ENCODE measurements at places on chromosomes 2 and 18.

DNA sequence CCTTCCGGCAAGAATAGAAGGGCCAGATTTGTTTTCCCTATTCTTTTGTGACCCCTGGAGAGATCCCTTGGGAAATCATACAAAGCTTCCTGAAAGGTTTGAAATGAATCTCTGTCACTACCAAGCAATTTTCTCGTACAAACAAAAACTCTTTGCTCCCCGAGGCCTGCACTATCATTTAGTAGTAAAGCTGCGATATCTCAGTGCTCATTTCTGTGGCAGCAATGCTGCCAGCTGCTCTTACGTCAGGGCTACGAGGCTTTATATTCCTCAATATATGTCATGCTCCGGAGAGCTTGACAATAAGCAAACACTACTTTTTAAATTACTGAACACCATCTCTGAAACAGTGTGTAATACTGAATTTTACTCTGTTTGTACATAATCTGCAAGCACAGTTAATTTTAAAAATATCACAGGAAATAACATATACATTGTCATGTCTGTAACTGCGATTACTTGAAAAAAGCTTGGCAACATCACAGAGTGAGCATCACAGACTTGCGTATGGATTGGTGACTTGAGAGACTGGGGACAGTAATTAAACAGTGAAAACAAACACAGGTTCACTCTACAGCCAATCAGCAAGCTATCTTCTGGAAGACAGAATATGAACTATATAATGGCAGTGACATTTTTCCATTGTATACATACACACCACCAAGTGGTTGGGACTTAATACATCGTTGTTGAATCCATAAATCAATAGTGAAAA, 403.3 kb upstream of the NETO1 start:
- DNase-seq = no peak

GRCh38 chr18:12246849-12247808, 7.0 kb upstream of the CIDEA start:
- no peak for DNase-seq

DNA sequence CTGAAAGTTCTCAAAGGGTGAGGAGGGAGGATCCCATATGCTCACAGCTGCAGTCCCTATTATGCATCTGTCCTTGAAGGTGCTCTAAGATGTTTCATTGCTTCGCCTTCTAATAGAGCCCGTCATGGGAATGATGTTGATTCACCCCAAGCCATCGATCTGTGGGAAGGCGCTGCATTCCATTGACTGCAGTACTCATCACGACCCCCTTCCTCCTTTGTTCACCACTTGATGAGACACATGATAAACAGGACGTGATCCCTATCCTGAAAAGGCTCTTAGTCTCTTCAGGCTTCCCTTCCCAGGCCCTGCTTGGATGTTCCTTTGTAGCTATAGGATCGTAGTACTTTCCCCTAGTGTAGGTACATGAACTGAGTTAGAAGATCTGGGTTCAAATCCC, 181.8 kb downstream of the AGPS start:
- no peak for DNase-seq

GRCh38 chr2:224973112-224974016, 68.9 kb downstream of the DOCK10 start:
- DNase-seq = no peak

GRCh38 chr2:128237081-128237534, 81.6 kb downstream of the HS6ST1 start:
- no peak for DNase-seq

DNA sequence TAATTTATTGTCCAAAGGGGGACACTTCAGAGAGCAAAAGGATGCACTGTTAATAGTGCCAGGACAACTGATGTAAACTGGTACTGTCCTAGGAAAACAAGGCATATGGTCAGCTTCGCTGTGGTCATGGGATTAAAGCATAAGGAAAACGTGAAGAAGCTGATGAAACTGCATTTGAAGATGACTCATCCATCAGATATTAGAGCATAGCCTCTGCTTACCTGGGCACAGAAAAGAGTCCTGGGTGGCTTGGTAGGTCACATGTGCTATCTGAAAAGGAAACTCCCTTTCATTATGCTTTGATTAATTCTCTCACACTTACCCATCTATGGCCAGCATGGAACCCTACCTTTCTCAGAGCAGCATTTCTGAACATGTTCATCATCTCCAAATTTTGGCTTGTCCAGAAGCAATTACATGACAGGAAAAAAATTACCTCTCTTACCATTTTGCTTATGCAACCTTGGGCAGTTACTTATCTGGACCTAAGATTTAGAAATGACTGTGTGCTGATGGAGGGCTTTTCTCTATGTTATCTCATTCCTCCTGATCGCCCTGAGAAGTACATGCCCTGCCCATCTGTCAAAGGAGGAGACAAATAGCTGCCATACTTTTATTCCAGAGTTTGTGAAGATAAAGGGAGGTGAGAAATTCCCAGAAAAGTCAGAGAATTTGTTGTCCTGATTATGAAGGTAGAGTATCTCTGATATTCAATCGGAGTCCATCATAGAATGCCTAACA, 275.3 kb upstream of the SLC14A2 start:
- no peak for DNase-seq

GRCh38 chr2:18487106-18487913, 73.1 kb downstream of the RDH14 start:
- no peak for DNase-seq

DNA sequence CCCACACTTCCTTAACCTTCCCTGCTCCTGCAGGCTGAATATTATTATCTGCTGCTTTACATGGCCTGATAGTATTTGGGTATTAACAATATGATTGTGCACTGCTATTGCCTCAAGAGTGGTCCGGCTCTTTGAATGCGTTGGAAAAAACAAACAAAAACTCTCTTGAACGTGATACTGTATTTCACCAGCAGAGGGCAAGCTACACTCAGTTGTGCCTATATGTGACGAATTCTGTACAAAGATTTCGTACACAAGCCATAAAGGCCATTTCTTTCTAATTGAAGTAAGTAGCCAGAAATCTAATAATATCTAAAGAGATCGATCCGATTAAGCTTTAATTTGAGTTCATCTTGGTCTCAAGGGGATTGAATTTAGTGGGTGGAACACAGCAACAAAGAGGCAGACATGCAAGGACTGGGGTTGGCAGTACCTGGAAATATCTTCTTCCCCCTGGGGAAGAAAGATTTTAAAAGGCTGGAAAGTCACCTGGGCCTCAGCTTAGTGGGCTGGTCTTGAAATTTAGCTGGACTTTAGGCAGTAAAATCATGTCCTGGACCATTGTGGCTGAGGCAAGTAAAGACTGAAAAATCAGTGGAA, 49.3 kb upstream of the RAB6D start:
- DNase-seq = peak; percentile 69

DNA sequence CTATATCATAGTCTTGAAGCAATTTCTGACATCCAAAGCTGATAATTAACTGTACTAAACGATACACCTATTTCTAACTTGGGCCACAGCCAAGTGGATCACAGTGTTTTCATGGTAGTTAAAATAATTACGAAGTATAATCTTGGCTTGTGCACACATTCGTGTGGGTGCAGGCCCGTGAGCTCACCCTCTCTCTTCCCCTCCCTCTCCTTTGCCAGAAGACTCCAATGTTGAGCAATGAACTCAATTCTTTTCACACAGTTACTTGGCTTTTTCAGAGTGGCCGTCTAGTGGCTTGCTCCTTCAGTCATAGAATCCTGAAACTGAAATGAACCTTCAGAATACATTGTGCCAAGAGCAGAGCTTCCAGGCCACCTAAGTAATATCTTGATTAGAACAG, 178.7 kb downstream of the NCKAP5 start:
- no peak for DNase-seq

DNA sequence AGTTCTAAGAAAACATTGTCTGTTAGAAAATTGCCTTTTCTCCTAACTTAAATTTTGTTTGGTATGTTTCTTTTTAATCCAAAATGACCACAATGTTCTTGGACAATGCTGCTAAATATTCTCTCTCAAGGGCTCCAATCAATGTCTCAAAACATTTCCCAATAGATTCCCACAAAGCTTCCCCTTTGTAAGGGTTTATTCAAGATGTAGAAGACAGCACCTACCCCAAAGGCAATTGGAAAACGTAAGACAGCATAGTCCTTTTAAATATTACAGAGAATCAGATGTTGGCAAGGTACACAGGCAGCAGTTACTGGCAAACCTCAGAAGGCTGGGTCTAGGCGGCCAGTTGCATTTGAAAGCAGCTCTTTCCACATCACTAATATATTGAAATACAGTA, 18.3 kb upstream of the RIF1 start:
- no peak for DNase-seq

DNA sequence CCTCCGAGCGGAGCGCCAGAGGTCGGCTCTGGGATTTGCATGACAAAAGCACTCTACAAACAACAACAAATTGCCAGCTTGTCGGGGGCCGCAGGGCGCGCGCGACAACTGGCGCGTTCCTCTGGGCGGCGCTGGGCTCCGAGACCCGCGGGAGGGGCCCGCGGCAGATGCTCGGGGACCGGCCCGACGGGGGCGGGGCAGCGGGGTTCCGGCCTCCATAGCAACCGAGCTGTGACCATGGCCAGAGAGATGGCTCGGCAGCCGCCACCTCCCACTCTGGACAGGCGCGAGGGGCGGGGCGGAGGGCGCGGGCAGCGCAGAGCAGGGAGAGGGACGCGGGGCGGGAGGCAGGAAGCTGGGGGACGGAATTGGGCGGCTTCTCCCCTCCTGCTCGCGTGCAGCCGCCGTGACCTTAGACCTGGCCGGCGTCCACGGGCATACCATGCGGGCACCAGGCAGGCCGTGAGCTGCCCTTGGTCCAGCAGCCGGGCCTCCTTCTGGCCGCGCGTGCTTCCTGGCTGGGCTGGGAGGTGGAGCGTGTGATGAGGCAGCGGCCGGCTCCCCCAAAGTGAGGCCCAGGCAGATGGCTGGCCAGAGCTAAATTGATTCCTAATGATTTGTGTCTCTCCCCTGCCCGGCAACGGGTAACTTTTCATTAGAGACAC, 171.5 kb downstream of the CELF4 start:
- DNase-seq = peak; percentile 19

DNA sequence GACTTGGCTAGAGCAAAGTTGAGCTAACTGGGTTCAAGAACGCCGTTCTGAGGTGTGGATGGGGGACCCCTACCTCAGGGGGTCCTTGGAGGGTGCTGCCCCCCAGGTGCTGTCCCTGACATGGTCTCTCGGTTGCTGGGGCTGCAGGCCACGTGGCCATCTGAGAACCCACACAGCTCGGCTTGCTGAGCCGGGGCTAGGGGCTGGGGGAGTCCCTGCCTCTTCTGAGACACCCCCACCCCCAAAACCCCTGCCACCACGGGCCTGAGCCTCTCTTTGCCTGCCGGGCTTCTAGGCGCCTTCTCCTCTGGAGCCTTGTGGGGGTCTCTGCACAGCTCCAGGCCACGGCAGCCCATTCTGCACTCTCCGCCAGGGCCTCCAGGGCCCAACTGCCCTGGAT, 52.0 kb upstream of the LAMA1 start:
- no peak for DNase-seq

DNA sequence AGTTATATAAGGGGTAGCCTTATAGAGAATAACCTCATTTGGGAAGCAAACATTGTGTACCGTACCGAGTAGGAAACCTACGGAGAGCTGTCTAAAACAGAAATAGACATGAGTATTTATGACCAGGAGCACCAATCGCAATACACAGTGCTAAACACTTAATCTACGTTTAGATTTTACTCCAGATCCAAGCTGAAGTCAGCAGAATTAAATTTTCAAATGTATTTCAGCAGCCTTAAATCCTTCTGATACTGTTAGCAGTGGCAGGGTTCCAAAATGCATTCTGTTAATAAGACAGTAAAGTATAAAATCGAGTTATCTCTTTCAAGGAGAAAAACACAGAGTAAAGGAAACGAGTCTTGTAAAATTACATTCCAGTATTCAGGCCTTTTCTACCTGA, 118.1 kb upstream of the ZNF521 start:
- DNase-seq = no peak

GRCh38 chr18:8802017-8802672, 96.8 kb downstream of the MTCL1 start:
- no peak for DNase-seq

DNA sequence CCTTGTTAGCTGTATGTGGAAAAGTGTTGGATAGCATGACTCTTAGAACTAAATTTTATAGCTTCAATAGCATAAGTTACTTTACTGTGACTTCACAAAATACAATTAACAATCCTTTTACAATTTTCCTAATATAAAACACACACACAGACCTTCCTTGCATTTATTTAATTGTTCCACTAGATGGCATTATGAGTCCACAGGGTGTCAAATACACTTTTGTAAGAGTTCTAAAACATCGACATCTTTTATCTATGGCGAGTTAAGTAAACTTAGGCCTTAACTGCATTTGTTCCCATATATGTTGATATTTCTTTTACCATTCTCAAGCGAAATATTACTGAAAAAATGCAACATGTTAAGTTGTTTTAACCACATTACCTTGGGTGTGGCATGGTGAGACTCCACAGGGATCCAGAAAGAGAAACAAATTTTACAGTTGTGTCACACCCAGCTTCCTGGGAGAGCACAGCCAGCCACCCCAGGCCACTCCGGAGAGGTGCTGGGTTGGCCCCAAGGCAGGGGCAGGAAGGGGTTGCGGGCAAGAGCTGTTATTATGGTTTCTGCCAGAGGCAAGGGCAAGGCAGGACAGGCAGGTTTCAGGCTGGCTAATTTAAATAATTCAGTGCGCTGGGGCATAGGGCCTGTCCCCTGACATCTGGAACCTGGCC, 312.4 kb upstream of the MC4R start:
- peak; percentile 9 for DNase-seq

- no peak for DNase-seq
Measured at GRCh38 chr2:198615972-198616371, 811.6 kb downstream of the PLCL1 start.

- DNase-seq = no peak
Measured at GRCh38 chr2:133576714-133577113, 8.5 kb upstream of the NCKAP5 start.

- no peak for DNase-seq
Measured at GRCh38 chr2:130987519-130988425, 105.5 kb downstream of the FAM168B start.

- DNase-seq = no peak
Measured at GRCh38 chr2:109638795-109639194, 24.6 kb downstream of the SOWAHC start.

GRCh38 chr2:190996338-190996946, 17.5 kb downstream of the STAT1 start:
- peak; percentile 5 for DNase-seq
